Stimulated activated CD8-positive, alpha-beta memory T cell treated with anti-CD3 and anti-CD28 coated beads, Interleukin-7, amount 100 ng/mL, for 1 hour (primary cell): ENCODE measurements at places on chromosomes 12 and 14.

DNA sequence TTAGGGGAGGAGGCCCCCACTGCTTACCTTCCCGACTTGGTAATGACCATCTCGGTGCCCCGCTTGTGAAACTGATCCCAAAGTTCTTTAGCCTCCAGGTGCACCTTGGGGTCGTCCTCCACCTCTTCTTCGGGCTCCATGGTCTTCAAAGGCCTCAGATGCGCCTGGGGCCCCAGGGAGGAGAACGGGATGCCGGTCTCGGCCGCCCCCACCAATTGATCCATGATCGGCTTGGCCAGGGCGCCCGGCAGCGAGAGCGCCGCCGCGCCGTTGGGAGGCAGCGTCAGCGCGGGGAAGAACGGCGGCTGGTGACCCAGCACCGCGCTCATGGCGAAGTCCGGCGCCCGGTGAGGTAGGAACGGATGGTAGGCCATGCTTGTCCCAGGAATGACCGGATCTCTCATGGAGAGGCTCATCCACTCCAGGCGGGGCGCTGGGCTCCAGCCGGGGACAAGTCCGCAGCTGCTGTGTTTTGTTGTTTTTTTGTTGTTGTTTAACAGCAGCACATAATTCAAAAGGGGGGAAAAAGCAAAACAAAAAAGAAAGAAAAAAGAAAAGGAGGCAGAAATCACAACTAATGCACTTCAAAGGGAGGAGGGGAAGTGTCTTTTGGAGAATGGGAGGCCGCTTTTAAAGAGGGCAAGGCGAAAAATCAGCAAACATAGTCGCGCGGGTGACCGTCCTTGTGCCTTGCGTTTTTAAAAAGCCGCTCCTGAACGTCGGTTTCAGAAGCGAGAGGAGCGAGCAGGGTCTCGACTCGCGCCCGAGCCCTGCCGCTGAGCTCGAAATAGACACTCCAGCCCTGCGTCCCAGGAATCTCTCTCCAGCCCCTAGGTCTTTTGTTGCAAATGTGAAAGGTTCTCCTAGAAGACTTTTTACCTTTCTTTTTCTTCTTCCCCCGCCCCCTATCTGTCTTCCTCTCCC, 928 bp downstream of the TBX3 start:
- DNase-seq: no peak

- no peak for DNase-seq
Observed at GRCh38 chr14:38367922-38368321, 112.0 kb upstream of the CLEC14A start.

GRCh38 chr12:24574538-24574937, 374.4 kb downstream of the BCAT1 start:
- no peak for DNase-seq

DNA sequence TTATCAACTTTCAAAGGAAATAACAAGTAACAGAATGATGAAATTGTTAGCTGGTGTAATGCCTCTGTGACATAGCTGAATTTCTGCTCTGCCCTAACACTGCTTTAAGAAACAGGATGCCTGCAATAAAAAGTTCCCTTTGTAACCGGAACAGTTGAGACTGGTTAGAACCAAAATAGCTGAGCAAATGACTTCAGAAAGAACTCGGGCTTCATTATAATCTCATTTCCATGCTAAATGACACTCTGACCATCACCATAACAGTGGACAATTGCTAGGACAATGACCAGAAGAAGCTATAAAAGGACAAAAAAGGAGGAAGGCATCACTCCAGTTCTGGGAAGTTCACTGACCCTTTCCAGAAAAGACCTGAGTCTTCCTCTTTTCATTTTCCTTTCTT, 23.5 kb upstream of the PYGL start:
- no peak for DNase-seq

GRCh38 chr14:26344596-26344995, 253.2 kb downstream of the NOVA1 start:
- no peak for DNase-seq

GRCh38 chr14:36208690-36209278, 32.3 kb upstream of the PTCSC3 start:
- no peak for DNase-seq

DNA sequence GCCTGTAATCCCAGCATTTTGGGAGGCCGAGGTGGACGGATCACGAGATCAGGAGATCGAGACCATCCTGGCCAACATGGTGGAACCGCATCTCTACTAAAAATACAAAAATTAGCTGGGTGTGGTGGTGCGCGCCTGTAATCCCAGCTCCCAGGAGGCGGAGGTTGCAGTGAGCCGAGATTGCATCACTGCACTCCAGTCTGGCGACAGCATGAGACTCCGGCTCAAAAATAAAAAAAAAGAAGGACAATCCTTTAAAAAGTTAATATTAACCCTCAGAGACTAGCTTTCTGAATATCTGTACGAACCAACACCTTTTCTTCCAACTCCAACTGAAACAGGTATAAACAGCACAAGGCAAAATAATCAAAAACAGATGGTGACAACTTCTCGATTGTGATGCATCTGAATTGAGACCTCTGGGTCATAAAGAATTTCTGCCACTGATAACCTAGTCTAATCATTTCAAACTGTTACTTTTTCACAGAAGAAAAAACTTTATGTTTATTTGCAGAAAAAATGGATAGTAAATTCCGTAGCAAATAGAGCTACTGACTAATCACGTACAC, 27.8 kb downstream of the CLIP1 start:
- no peak for DNase-seq

DNA sequence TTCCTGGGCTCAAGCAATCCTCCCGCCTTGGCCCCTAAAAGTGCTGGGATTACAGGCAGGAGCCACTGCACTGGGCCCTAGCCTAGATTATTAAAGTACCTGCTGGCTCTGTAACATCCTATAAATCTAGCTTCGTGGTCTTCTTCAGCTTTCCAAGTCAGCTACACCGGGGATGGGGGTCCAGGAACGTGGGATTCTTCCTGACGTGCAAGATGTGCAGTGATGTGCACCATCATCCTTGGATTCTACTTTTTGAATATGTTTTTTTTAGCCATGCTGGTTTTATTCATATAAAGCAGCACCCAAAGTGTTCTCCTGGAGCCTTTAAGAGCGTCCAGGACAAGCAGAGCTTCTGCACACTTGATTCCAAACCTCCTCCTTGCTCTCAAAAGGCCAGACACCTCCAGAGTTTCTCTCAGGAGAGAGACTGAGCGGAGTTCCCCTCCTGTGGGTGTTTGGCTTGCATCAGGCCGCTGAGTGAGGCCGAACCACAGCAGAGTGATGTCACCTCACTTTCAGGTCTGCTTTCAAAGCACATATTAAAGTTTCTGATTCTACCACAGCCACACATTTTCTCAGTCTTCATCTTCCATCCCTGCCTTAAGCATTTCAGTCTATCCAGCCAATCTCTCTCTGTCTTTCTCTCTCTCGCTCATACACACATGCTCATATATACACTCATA, 33.4 kb downstream of the VCPKMT start:
- no peak for DNase-seq

DNA sequence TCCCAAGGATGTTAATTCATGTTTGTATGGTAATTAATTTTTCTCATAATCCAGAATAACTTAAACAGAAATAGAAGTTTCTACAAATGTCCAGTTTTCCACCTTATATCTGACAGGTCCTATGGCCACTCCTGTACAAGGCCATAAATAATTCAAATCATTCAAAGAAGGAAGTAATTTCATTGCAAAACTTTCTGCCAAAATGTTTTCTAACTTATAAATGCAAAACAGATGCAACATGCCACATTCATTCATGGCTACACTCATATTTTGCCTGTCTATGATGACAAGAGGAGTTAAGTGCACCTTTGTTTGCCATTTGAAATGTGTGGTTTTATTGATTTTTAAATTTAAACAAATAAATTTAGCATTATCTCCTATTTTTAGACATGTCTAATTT, 34.4 kb downstream of the ITPR2 start:
- DNase-seq: no peak

- no peak for DNase-seq
Observed at GRCh38 chr14:104975481-104976197, 2.5 kb downstream of the AHNAK2 start.

DNA sequence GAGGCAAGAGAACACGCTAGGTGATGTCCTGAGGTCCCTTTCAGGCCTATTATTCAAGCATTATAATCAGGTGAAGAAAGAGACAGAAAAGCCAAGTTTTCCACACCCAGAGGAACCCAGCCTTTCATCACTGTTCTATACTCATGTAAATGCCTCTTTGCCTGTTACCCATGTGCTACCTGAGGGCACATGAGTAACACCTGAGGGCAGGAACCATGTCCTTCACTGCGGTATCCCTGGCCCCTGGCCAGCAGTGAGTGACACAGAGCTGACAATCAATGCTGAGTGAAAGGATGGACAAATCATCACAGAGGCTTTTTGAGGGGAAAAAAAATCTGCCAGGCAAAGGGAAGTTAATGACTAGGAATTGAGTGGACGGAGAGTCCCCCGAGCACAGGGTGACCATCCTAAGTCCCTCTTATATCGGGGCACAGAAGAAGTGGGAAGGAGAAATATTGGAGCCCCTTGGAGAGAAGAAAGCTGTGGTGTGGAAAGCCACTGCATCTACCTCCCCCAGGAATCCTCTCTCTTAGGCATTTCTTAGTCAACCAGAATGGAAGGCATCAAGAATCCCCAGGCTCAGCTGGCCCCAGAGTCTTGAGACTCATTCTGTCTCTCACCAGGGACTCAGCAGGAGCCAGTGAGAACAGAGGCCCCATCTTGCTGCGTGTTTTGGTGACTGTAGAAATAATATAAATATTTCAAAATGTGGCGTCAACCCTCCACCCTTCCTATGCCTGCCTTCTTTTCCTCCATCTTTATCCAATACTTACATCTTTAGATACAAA, 212.9 kb downstream of the DPF3 start:
- DNase-seq: no peak

DNA sequence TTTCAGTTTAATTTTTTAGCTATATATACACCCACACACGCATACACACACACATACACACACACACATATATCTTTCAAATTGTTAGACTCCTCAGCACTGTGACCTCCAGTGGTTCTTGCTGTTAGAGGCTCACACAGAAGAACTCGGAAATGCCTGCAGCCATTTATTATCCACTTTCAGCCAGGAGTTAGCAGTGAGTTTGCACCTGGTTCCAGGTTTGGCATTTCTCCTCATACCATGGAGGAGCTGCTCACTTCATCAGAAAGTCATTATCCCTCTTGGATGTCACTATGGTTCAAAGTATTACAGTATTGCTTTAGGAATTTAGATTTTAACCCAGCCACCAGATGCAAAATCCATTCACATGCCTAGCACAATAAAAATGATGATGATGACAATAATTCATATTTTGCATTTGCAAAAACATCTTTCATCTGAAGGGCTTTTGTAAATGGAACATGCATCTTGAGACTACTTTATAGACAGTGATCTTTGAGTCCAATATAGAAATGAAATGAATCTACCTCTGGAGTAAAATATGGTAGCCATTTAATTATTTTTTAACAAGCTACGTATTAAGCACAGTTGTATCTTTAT, 42.3 kb downstream of the NPAS3 start:
- DNase-seq: no peak

GRCh38 chr12:24418157-24418556, 468.7 kb upstream of the SOX5 start:
- DNase-seq: no peak

DNA sequence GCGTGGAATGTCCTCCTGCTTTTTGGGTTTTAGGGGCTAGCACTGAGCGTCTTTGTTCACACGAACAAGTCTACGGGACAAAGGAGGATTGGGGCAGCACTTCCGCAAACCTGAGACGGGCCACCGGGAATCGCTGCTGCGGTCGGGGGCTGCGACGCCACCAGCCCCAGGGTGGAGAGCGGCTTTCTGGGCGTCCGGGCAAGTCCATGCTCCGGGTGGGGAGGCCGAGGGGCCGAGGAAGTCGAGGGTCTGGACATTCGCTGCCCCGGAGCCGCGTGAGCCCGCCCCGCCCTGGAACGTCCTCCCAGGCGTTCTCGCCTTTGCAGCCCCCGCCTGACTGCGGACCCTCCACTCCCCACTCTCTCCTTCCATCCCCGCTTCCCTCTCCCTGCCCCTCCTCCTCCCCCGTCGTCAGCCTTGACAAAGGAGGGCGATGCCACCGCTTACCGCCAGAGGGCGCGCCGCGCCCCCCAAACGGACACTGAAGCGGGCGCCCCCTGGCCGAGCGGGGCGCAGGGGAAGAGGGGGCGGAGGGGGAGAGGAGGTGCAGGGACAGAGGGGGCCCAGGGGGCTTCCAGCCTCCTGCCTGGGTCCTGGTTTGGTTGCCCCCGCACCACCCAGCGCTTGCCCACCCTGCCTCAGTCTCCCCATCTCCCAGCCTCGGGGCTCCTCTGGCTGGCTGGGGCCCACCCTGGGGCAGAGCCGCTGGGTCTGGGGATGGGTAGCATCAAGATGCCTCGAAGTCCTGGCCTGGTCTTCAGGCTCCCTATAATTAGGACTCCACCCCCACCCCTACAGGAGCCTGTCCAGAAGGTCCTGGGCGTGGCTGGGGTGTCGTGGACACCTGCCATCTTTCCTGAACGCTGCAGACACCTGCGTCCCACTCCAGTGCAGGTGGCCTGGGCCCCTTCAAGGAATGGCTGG, 39.1 kb upstream of the INF2 start:
- DNase-seq: peak; percentile 41

DNA sequence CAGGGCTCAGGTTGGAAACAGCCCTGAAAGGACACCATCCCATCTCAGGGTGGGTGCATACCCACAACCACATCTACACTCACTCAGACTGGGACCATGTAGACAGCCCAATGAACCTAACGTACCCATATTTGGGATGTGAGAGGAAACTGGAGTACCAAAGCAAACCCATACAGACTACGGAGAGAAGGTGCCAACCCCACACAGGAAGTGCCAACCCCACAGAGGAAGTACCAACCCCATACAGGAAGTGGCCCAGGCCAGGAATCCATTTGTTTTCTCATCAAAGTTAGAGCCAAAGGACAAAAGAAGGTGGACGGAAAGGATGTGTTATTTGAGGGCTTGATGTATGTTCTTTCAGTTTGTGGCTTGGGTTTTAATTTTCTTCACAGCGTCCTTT, 19.5 kb upstream of the SPIC start:
- DNase-seq: no peak

DNA sequence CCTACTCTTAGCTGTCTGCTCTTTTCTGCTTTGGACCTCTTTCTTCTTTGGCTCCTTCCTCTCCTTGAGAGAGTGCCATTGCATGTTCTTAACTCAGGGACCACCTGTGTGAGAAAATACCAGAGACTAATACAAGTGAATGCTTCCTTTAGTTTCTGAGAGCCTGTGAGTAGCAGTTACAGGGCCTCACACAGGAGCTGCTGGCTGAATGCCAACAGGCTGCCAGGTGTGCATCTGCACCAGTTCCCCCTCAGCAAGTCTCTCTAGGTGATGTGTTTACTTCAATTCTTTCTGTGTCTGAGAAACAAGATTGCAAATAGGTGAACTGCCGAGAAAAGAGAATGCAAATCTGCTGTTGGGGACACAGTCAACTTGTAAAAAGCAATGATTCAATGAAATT, 108.2 kb downstream of the STXBP6 start:
- DNase-seq: no peak

- no peak for DNase-seq
Observed at GRCh38 chr12:121574025-121574424, 6.8 kb downstream of the KDM2B start.
